ENCODE measurements at places on chromosomes 7 and 10.

DNA sequence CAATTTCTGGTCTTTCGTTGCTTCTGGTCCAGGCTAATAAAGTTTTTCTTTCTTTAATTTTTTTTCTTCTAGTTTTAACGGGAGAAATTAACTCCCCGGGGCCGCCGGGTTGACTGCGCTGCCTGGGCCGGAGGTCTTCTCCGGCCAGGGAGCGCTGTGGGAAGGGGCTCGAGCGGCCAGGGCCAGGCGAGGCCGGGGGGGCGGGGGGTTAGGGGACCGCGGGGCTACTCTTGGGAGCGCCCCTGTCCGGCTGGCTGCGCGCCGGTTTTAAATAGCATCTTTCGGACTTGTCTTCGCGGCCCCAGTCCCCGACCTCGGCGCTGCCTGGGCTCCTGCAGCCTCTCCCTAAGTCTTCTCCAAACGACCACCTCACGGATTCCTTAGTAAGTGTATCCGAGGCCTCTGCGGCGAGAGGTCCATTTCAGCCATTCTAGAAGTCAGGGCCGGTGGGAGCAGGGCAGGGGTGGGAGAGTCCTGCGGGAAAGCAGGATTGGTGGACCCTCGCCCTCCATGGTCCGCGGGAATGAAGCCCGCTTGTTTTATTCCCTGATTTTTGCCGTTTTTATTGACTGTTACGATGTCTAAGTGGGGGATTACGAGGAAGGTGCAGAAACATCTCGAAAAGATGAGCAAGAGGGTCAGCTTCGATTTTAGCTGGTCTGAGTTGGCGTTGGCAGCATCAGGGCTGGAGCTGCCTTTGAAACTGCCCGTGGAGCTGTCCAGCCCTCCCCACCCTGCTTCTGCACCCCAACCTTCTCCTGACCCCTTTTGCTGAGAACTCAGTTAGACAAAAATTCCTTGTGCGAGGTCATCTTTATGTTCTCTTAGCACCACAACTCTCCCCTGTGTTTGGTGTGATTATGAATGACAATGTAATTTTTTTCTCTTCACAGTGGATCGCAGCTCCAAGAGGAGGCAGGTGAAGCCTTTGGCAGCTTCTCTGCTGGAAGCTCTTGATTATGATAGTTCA, 555 bp downstream of the PHF14 start:
- peak; percentile 36 for DNase-seq

DNA sequence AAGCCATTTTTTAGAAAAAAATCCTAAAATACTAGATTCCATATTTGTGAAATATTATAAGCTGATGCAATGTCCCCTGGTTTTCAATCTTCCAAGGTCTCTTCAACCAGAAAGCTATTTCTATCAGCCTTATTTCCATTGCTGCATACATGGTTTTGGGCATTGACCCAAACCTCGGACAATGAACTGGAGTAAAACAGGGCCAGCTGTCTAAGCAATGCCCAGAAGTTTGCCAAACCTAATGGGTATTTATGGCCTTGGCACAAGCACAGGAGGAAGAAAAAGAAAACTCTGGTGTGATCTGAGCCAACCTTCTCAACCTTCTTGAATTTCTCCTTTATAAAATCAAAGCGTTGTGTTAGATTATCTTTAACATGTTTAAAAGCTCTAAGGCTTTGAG, 402.3 kb downstream of the DNAJB9 start:
- no peak for DNase-seq

- DNase-seq, result no peak
Observed at GRCh38 chr10:33419311-33419710, 84.8 kb upstream of the NRP1 start.

DNA sequence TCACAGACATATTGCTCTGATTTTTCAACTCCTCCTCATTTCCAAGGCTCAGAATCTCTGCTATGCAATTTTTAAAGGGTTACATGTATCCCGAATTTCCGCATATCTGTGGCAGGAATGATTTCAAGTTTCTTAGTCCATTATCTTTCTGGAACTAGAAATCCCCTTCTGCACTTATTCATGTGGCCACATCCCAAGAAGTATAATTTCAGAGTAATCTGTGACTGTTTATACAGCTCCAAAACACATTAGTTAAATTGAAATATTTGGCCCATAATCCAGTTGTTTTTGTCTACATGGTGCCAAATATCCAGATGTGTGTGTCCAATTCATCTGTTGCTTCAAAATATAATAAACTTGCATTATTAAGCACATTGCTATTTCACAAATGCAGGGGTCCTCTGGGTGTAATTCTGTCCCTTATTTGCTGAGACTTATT, 271.2 kb downstream of the ARHGAP12 start:
- peak; percentile 81 for DNase-seq

- no peak for DNase-seq
Observed at GRCh38 chr10:103556383-103557007, 63.0 kb downstream of the NEURL1 start.

GRCh38 chr10:28302012-28302637, 739 bp downstream of the MPP7 start:
- no peak for DNase-seq

GRCh38 chr7:42283553-42283952, 46.5 kb upstream of the GLI3 start:
- peak; percentile 26 for DNase-seq

DNA sequence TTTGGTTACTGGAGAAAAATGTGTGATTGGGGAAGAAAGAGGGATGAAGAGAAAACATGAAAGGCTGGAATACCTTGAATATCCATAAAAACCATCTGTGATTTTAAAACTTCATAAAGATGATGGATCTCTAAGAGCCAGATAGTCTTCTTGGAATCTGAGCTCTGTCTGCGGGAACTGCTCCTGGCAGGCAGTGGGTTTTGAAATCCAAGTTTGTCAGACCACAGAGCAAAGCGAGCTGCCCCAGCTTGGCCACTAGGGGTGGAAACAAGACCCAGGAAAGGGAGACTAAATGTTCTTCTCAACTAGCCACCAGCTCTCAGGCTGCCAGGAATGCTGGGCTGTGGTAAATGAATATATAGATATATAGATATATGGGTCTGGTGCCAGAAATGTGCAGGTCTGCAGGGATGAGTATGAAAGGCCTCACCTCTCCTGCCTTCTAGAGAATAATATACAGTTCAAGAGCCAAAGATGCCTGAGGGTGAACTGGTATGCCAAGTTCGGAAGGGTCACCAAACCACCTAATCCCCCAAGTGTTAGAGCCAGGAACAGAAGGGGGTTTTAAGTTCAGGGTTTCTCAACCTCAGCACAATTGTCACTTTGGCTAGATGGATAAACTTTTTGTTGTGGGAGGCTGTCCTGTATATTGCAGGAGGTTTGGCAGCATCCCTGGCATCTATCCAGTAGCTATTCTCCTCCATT, 208.8 kb downstream of the KCNMA1 start:
- DNase-seq, result peak; percentile 76

DNA sequence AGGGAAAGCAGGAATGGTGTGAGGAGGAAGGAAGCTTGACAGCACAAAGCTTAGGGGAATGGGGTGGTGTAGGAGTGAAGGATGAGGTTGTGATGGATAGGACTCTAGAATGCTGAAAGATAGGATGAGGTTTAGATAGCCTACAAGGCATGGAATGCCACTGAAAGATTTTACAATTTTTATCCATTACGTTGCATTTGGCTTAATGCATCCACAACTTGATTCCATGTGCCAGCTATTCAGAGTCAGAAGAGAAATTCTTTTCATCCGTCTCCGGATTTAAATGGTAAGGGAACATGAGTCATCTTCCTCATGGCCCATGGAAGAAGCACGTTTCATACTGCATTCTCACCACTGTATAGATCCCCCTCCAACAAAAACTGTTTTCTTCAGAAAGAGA, 212.4 kb upstream of the BMPER start:
- DNase-seq, result peak; percentile 89

DNA sequence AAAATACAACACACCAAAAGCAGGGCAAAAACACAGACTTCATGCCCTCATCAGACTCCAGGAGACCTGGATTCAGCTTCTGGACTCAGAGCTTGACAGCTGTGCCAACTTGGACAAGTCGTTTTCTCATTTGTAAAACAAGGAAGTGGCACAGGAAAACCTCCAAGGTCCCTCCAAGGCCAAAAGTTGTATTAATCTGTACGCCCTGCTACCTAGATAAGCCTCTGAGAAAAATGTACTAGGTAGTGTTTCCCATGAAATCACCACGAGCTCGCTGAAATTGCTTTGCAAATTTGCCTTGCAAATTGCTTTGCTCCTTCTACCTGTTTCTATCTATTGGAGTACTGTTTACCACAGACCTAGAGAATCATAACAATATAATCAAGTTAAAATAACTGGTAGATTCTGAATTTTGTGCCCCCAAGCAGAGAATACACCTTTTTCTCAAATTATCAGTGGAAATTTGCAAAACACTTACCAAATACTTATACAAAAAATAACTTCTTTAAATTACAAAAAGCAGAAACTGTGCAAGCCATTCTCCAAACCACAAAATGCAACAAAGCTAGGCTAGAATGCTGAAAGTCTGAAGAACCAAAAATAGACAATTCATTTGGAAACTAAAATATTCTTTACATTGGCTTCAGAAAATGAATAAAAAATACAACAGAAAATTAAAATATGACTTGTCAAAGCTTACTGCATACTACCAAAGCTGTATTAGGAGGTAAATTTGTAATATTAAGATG, 158.1 kb upstream of the CHST15 start:
- no peak for DNase-seq

DNA sequence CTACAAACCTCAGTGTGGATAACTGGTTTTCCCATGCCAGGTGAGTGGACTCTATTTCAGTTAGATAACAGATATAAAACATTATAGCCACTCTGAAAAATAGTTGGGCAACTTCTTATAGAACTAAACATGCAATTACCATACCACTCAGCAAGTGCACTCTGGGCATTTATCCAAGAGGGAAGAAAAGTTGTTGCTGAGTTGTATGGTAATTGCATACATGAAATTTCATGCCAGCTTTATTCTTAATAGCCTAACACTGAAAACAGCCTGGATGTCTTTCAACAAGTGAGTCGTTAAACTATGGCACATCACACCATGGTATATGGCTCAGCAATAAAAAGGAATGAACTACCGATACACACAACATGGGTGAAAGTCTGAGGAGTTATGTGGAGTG, 10.6 kb upstream of the UPP1 start:
- DNase-seq, result peak; percentile 31

GRCh38 chr7:124856299-124856888, 73.2 kb downstream of the POT1 start:
- DNase-seq, result peak; percentile 43

GRCh38 chr7:1588978-1589377, 19.1 kb upstream of the PSMG3 start:
- DNase-seq, result no peak

DNA sequence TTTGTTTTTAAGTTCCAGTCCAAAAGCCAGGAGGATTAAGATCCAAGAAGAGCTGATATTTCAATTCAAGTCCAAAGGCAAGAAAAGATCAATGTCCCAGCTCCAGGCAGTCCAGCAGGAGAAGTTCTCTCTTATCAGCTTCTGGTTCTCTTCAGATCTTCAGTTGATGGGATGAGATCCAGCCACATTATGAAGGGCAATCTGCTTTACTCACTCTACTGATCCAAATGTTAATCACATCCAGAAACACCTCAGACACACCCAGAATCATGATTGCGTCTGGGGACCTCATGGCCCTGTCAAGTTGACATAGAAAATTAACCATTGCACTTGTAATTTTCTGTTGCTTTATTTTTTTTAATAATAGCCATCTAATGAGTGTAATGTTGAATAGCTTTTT, 178.4 kb downstream of the HERPUD2 start:
- no peak for DNase-seq

DNA sequence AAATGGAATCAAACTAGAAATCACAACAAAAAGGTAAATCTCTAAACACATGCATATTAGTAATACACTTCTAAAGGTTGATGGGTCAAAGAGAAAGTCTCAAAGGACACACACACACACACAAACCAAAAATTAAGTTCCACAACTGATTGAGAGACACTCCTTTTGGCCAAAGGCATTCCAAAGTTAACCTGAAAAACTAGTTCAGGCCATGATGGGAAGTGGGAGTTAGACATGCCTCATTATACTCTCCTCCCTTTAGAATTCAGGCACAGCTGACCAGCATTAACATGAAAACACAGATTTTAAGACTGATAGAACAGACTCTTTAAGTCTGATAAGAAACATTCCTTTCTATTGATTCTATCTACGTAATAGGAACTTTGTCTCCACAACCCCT, 332.4 kb upstream of the IGFBP3 start:
- DNase-seq, result no peak

GRCh38 chr10:114110174-114110972, 63.6 kb downstream of the CCDC186 start:
- no peak for DNase-seq

DNA sequence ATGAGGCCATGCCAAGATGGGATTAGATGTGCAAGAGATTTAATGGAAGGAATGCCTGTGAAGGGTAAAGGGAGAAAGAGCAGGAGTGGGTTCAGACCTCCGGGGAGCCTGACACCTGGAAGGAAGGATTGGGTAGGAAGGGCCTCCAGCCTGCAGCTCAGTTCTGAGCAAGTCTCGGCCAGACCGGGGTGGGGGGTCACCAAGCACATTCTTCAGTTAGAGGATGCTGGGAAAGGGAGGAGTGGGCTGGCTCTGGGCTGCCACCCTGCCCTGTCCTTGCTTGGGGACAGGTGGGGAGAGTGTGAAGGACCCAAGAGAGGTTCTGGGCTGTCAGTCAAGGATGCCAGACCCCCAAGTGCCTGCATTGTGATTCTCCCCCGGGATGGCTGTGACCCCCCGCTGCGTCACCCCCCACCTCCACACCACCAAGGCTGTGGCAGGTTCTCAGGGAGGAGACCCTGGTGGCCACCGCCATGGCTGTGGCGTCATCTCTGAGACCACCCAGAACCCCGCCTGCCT, 16.5 kb upstream of the PRKAG2 start:
- no peak for DNase-seq

DNA sequence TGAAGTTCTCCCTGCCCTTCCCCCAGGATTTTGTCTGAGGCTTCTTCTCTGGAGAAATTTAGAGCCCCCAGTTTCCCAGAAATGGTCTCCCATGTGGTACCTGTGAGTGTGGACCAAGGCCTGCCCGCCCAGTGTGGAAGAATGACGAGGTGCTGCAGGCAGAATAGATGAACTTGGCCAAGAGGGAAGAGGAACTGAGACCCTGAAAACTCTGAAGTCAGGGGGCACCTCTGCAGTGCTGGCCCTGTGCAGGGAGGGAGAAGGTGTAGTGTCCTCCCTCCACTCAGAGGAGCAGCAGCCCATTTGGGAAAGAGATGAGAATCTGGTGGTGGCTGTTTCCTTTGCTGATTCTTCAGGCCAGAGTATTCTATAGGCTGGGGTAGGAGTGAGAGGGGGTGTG, 115.2 kb upstream of the PCGF5 start:
- DNase-seq, result no peak

DNA sequence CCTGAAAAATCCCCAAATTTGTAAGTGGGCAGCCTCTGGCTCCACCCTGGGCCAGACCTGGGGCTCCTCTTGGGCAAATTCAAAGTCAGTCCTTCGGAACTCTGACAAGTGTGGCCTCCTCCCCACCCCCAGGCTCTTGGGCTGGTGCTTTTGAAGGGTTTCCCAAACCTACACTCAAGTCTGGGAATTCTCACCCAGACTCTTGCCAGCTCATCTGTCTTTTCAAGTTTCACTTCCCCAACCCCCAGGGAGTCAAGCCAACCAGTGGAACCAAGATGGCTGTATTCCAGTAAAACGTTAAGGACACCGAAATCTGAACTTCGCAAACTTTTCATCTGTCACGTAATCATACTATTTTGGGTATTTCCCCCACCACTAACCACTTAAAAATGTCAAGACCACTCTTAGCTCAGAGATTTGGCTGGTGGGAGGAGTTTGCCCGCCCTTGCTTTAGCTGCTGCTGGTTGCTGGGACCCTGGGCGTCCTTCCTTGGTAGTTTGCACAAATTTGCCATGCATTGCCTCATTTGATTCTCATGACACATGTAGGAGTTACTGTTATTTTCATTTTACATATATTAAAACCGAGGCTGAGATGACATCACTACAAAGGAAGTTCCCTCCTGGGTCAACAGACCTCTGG, 1.7 kb upstream of the MYO1G start:
- DNase-seq, result peak; percentile 33

Measured in AG10803 (cell line).